Naive B cell (primary cell): ENCODE measurements at places on chromosomes 6 and 20.

GRCh38 chr20:52469128-52469527, 277.5 kb upstream of the ZFP64 start:
- no peak for DNase-seq

GRCh38 chr20:52294106-52294628, 102.6 kb upstream of the ZFP64 start:
- no peak for DNase-seq

- DNase-seq, result no peak
Observed at GRCh38 chr20:41027366-41027765, 1.3 kb upstream of the TOP1 start.

DNA sequence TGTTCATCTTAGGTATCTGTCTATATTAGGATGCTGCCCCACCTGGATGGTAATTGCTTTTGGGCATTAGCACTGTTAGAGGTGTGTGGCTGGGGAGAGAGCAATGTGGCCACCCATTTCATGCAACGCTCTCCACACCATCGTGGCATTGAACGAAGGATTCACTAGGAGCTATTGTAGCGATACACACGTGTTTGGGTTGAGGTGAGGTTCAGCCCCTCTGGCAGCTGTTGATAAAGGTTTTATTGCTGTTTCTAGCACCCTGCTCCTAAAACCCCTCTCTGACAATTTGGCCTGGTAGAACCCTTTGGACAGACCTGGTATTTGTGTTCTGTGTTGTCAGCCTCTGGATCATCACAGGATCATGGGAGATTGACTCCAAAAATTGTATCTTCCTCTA, 280.9 kb downstream of the PRL start:
- no peak for DNase-seq

DNA sequence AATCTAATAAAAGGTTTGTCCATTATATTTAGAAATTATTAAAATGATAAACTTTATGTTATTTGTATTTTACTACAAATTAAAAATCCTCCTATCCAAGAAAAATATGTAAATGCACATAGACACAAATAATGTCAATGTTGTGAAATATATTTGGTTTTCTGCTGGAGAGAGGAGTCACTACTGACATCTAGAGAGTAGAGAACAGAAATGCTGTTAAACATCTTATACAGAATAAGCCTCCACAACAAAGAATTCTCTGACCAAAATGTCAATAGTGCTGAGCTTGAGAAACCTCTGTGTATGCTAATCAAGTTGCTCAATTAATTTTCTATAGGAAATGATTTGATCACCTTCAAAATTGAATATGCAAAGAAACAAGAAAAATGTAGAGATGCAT, 12.4 kb downstream of the HTR1B start:
- no peak for DNase-seq

DNA sequence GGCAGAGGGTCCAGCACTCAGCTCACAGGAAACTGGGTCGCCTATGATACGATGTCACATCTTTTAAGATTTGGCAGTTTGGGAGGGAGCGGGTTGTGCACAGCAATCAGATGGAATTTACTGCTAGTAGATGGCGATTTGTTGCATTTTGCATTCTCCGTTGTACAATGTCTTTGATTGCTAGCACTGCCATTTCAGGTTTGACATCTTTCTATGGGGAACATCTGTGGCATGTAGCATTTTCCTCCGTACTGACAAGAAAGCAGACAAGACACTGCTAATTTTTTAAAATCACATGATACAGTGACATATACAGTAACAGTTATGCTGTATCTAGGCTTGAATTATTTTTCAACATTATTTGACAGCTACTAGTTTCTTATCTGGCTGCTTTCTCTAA, 119.7 kb upstream of the PCSK2 start:
- no peak for DNase-seq

GRCh38 chr20:7637184-7637583, 303.1 kb downstream of the HAO1 start:
- DNase-seq, result no peak

DNA sequence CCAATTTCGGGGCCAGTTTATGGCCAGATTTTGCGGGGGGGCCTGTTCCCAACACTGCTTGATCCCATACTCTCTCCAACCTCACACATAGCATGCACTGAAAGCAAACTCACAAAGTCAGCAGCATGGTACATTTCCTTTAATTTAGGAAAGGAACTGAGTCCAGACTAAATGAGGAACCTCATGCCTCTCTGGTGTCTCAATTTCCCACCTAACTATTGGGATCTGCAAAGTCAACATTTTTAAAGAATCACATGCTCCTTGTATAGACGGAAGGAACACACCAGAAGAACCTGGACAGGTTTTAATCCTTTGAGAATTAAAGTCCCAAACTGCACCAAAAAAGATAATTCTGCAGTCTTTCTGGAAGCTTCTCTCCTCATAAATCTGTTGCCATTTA, 33.3 kb downstream of the FAM50B start:
- DNase-seq, result no peak

GRCh38 chr6:37653933-37654565, 43.6 kb downstream of the MDGA1 start:
- DNase-seq, result peak; percentile 24

- no peak for DNase-seq
Observed at GRCh38 chr20:7449269-7449668, 491.0 kb downstream of the HAO1 start.

GRCh38 chr6:91538622-91539021, 951.8 kb upstream of the MAP3K7 start:
- no peak for DNase-seq

- DNase-seq, result no peak
Observed at GRCh38 chr20:24825591-24825990, 123.5 kb upstream of the CST7 start.

DNA sequence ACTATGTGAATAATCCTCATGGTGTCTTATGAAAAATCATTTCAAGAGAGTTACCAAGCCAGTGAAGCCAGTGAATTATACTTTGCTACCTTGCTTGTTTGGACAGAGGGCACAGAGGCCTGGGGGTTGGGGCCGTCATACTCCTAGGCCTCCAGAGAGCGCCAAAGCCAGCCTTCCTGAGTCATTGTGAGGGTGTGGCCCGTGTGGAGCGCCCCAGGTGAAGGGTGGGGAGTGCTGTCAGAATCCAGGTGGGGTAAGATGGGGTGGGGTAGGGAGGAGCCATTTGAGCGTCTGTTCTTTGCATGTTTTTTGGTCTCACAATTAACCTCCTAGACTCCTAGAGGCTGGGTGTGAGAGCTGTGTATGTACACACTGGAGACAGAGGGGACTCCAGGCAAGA, 71.1 kb downstream of the PERP start:
- DNase-seq, result no peak

- no peak for DNase-seq
Observed at GRCh38 chr6:73521351-73521985, 636 bp upstream of the EEF1A1 start.

DNA sequence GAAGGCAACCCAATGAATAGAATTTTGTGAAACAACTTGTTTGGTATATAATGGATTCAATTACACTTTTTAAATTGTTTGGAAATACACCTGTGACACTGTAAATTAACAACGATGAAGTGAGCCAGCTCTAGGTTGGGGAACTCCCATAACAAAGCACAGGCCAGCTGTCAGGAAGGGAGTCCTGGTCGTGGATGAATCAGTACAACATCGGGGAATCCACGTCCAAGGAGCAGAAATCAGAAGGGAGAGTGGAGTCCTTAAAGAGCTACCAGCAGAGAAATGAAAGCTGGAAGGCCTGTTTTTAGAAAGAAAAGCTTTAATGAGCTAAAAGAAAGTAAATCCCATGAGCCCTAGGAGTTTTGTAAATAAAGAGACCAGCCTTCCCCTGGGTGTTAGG, 223.1 kb upstream of the SLC35B3 start:
- DNase-seq, result no peak

GRCh38 chr20:56445540-56445939, 22.9 kb upstream of the RTF2 start:
- no peak for DNase-seq

- no peak for DNase-seq
Observed at GRCh38 chr6:109015176-109015575, 79.5 kb downstream of the SESN1 start.

DNA sequence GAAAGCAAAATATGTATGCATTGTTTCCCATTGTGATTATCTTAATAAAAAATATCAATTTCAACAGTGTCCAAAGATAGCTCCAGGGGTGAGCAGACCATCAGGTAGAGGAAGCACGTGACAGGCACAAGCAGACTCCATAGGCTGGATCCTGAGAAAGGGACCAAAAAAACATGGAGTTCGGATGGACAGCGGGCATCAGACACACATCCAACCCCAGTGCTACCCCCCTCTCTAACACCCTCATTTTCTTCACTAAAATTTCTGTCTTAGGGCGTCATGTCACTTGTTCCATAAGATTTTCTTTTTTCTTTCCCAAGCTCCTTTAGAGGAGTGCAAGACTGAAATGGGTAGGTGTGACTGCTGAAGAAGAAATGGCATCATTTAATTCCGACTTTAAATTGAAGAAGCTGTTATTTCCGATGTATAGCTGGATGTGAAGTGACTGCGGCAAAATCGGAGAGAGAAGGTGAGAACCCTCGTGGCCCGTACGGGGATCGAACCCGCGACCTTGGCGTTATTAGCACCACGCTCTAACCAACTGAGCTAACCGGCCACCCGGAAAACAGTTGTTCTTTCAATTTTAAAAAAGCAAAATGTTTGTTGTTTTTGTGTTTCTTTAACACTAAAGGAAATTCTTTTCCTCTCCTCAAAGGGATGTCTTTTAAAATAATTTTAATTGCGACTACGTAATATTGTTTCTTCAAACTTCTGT, 10.3 kb upstream of the PRSS16 start:
- DNase-seq, result no peak

DNA sequence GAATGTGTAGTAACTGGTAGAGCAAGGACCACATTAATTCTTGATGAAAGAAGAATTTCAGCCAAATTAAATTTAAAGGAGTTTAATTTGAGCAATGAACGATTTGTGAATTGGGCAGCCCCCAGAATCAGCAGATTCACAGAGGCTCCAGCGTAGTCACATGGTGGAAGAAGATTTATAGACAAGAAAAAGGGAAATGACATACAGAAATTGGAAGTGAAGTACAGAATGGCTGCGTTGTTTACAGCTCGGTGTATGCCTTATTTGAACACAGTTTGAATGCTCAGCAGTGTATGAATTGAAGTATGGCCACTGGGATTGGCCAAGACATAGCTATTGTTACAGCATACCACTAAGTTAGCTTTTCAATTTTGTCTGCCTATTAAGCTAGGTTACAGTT, 173.6 kb upstream of the ARG1 start:
- DNase-seq, result no peak

DNA sequence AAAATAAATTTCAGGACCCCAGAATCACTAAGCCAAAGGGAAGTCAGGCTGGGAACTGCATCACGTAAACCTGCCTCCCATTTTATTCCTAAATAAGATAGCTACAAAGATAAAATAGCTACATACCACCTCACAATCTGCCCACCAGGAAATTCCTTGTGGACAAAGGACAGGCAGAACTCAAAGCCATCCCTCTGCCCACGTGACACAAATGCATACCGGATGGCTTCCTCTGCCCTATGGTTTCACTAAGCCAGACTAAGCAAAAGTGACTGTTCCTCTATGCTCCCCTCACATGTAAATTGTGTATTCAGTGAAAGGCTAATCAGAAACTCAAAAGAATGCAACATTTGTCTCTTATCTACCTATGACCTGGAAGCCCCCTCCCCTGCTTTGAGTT, 15.0 kb downstream of the MBOAT1 start:
- DNase-seq, result no peak

- no peak for DNase-seq
Observed at GRCh38 chr6:87900160-87900698, 147.4 kb upstream of the SPACA1 start.

- no peak for DNase-seq
Observed at GRCh38 chr6:13248053-13248452, 80.3 kb downstream of the TBC1D7 start.

DNA sequence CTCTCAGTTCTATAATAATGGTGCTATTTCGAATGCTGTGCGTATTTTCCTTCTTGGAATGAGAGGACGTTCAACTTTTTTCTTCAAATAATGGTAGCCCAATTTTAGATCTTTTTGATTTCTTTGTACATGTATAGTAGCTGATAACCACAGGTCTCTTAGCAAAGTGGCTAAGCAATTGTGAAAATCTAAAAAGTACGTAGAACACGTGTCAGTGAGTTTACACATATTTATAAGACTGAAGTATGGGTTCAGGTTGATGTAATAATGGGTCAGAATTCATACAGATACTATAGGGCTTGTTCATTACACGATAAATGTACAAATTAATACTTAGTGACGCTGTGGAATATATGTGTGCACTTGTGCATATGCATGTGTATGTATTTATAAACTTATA, 1.3 kb downstream of the SMIM13 start:
- DNase-seq, result no peak

DNA sequence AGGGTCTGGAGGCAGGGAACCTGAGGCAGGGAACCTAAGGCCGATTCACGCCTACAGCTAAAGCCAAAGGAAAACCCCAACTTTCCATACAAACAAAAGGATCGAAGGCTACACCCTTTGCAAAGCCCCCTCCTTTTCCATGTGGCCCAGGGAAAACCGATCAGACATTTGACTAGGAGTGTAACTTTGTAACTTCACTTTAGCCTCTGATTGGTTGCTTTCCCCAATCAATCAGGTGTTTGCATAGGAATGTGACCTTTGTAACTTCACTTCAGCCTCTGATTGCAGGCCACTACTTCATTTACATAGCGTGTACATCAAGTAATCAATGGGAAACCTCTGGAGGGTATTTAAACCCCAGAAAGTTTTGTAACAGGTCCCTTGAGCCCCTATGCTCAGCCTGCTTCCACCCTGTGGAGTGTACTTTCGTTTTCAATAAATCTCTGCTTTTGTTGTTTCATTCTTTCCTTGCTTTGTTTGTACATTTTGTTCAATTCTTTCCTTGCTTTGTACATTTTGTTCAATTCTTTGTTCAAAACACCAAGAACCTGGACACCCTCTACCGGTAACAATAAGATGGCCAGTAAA, 43.3 kb downstream of the CHD6 start:
- no peak for DNase-seq

DNA sequence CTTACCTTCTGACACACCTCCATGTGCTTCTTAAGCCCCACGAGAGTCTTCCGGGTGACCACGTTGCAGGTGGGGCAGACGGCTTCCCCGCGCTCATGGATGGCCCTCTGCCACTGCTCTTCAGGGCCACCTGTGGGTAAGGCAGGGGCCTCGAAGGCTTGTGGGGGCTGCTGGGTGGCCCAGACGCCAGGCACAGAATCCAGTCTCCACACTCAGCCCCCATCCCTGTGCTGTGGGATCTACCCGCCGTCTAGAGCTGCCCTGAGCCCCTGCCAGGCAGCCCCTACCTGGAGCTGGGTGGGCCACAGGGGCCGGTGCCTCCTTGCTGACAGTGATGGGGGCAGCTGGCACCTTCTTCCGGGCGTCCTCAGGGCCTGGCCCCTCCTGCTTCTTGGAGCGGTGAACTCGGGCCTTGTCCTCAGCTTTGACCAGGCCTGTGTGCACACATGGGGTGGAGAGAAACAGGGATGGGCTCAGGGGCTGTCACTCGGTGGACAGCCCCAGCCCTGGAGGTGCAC, 5.9 kb downstream of the ZNF512B start:
- no peak for DNase-seq

DNA sequence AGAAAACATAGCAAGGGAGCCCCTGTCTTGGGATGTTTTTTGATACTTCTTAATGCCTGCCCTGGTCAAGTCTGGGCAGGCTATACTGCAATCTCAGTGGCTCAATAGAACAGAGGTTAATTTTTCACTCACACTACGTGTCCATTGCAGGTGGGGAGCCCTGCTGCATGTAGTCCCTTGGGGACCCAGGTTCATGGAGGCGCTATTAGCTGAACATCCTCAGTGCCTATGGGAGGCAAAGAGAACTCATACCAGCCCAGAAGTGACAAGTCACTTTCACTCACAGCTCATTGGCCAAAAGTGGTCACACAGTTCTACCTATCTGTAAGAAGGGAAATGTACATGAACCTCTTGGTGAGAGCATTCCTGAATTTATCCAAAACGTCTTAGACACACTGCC, 23.2 kb downstream of the CGA start:
- no peak for DNase-seq
